ENCODE measurements at places on chromosomes 7 and 10.

DNA sequence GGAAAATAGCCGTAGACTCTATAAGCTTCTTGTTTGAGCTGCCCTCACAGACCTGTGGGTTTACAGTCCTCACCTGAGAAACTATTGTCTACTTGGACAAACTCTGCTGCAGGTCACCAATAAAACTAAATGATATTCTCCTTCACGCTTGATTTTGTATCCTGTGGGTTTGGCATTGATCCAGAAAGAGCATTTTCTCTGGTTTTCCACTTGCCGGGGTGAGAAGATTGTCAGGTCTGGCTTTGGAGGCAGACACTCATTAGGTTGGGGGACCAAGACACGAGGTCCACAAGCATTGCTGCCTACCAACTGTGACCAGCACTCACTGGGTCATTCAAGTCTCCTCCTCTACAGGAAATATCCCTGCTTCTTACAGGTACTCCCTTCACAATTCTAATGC is 68.5 kb downstream of the CDC14C start:
- DNase-seq, result no peak

DNA sequence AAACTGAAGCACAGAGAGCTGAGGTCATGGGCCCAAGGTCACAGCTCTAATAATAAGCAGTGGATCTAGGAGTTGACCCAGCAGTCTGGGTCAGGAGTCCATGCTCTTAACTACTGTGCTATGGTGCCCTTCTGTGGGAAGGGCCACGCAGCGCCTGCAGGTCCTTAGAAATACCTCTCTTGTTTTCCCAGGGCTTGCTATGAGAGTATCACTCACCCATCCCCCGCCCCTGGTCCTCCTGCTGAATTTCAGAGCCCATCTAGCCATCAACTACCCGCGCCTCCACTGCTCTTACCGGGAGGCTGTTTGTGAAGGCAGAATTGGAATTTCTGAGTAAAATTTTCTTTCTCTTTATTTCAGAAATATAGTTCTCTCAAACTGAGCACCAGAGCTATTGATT is 27.3 kb upstream of the CRHR2 start:
- DNase-seq, result no peak

DNA sequence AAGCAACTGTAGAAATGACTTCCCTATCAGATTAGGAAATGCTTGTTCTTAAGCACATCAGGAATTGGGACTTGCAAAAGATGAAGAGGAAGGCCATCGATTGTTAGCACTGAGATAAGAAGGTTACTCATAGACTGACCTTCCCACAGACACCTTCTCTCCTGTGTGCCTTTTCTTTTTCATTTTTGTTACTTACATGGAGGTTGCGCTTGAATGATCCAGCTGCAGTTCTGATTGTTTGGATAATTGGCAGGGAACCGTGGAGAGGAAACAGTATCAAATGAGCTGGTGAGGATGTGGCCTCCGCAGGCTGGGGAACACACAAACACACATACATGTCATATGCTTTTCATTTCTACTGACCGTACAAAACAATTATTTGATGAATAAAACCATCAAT is 134.9 kb upstream of the RSU1 start:
- DNase-seq, result no peak

GRCh38 chr7:1843921-1844335 is 173.9 kb downstream of the ELFN1 start:
- no peak for DNase-seq

- no peak for DNase-seq
These were observed 53.9 kb downstream of the CHST15 start for GRCh38 chr10:124039483-124040013.

- DNase-seq, result no peak
These were observed 68.6 kb downstream of the CELF2 start for GRCh38 chr10:11086177-11086840.

- DNase-seq, result no peak
These were observed 238.2 kb upstream of the FAM3C start for GRCh38 chr7:121634356-121634755.

Measured in stimulated activated CD4-positive, alpha-beta T cell treated with anti-CD3 and anti-CD28 coated beads, Interleukin-1b, Interleukin-23, amount 100 ng/mL, for 4 hours (primary cell).